ENCODE measurements at places on chromosomes 1 and 21.

DNA sequence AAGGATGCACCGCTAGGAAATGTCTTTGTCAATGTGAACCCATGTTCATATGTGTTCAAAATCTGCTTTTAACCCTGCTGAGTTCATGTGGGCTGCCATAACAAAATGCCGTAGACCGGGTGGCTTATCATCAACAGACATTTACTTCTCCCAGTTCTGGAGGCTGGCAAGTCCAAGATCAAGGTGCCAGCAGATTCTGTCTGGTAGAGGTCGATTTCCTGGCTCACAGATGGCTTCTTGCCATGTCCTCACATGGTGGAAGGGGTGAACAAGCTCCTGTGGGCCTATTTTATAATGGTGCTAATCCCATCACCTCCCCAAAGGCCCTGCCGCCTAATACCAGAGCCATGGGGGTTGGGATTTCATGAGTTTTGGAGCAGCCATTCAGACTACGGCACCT, 4.6 kb upstream of the CDCP2 start:
- no peak for DNase-seq

DNA sequence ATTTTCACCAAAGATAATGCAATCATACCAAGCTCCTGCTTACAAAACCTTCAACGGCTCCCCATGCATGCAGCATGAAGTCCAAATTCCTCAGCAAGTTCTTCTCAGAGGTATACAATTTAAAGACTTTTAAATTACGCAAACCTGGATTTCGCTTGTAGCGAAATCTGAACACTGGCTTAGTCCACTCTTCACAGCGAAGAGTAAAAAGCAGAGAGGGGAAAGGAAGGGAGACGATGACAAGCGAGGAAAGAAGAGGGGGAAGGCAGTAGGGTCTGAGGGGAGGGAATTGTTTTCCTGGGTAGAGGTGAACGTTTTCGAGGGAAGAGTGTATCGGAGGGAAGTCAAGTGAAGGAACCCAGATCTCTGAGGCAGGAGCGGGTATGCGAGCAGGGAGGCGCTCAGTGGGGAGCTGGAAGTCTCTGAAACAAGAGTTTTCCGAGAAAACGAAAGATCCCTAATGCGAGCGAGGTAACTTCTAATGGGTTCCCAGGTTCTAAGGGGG, 790 bp downstream of the TESK2 start:
- no peak for DNase-seq

- DNase-seq: no peak
These were observed 31.3 kb downstream of the VTCN1 start for GRCh38 chr1:117179471-117179870.

DNA sequence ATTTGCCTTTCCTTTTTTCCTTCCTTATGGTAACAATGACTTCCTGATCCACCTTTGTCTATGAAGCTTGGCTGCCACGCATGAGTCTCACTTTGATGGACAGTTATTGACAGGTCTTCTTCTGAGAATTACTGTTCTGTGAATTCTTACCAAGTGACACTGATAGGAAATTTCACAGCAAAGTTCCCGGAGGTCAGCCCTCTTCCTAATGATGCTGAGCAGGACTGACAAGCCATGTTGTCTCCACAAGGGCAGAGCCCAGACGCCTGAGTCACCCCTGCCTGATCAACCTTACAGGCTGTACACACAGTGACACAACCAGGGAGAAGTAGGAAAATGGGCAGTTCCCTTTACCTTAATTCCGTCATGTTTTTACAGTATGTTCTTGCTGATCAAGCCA, 44.2 kb downstream of the ZC3H11B start:
- DNase-seq: no peak

DNA sequence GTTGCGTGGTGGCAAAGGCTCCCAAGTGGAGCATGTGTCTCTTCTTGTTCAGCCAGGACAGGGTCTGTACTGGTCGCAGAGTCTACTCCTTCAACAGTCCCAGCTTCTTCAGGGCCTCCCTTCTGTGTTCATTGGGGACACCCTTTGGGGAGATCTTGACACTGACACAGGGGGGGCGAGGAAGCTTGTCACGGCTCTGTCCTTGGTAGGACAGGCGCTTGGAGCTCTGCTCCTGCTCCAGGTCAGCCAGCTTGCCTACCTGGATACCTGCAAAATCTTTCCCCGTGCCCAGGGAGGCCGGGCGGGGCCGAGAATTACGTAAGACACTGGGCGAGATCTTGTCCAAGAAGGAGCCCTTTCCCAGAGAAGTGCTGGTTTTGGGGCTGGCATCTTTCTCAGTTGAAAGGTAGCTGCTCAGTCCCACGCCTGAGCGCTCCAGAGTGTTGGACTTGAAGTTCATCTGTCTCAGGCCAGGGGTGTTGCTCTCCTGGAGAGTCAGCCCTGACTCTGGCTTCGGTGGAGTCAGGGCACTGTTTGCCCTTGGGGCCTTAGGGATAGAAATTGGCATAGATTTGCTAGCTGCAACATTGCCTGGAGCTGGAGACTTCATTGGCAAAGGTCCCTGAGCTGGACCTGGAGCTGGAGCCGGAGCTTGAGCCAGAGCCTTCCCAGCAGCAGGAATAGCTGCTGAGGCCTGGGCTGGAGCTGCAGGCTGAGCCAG, 10.5 kb downstream of the C1orf116 start:
- no peak for DNase-seq

DNA sequence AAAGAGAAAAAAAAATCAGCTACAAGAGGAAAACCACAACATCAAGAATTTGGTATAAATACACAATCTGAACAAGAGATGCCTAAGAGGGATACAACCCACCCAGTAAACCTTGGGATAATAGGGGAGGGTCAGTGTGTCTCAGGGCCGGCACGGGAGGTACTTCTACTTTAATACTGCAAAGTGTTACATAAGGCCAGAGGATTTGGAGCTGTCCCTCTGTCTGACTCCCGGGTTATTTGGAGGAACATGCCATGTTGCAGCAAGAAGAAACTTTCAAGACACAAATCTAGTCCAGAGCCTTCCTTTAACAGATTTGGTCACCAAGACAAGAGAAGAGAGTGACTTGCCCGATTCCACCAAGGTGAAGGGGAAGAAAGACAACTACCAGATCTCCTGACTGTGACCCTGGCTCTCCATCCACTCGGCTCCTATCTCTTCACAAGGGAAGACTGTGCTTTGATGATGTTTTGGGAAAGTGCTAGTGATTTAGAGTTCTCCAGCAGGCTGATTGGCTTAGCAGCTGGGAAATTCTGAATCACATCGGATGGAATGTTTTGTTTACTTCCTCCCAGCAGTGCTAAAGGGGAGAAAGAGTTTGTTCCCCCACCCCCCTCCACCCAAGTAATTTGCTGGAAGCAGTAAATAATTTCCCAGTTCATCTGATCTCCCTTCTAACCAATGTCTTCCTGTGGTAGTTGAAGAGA, 29.3 kb downstream of the SGIP1 start:
- DNase-seq: no peak

GRCh38 chr1:183262628-183263200, 76.7 kb downstream of the LAMC2 start:
- DNase-seq: no peak
